ENCODE measurements at places on chromosomes 2 and 18.

DNA sequence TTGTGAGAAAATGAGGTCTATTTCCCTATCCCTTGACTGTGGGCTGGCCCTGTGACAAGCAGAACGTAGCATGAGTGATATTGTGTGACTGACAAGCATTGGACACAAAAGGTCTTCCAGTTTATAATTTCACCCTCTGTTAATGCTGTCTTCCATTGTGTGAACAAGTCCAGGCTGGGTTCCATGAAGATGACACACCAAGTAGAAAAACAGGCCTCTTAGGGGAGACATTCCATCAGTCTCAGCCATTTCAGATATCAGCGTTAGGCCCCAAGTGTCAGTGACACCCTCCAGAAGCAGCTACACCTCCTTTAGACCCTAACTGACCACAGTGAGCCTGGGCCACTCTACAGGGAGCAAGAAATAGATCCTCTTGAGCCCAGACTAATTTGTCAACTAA lies 511.3 kb downstream of the FBXO15 start:
- DNase-seq: no peak

DNA sequence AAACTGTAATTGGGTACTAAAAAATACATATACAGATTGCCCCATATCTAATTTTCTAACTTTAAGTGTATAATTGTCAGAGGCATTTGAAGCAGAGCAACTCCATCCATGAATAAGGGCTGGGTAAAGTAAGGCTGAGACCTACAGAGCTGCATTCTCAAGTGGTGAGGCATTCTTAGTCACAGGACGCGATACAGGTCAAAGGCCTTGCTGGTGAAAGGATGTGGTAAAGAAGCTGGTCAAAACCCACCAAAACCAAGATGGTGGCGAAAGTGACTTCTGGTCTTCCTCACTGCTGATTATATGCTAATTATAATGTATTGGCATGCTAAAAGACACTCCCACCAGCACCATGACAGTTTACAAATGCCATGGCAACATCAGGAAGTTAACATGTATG lies 50.0 kb downstream of the SLC8A1 start:
- no peak for DNase-seq

- no peak for DNase-seq
Observed at GRCh38 chr18:58087928-58088690, 44.1 kb downstream of the NEDD4L start.

- no peak for DNase-seq
Observed at GRCh38 chr2:14148216-14148615, 484.3 kb upstream of the LRATD1 start.

DNA sequence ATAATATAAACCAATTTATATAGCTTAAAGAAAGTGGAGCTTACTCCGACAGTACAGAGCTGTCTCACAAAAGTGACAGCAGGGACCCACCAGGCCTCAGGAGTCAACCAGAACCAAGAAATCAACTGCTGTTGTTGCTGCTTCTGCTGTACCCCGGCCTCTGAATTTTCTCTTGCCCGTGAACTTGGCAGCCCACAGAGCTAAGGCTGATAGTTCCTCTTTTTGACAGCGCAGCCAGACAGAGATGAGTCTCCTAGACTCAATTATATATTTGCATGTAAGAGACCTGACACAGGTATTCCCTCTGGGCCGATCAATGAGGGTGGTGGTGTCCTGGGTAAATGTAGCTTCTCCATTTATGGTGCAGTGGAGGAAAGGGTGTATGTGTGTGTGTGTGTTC lies 109.4 kb downstream of the KCTD1 start:
- DNase-seq: no peak

GRCh38 chr2:218065239-218066006 lies 3.6 kb upstream of the RUFY4 start:
- no peak for DNase-seq

GRCh38 chr2:12824778-12825379 lies 108.1 kb downstream of the TRIB2 start:
- no peak for DNase-seq

DNA sequence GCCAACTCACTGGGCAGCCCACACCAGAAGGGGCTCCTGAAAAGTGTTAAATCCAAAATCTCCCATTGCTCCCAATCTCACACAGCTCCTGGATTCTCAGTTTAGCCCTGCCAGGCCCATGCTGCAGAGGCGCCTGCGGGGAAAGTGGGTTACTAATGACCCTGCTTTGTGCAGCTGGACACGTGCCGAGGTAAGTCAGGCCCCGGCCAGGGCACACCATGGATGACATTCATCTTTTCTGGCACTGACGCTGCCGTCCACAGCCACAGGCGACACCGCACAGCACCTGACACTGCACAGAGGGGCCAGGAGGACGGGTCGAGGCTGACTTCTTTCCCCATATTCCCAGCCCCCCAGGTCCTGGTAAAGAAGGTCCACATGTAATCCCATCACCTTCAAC lies 193.5 kb downstream of the EIPR1 start:
- no peak for DNase-seq

DNA sequence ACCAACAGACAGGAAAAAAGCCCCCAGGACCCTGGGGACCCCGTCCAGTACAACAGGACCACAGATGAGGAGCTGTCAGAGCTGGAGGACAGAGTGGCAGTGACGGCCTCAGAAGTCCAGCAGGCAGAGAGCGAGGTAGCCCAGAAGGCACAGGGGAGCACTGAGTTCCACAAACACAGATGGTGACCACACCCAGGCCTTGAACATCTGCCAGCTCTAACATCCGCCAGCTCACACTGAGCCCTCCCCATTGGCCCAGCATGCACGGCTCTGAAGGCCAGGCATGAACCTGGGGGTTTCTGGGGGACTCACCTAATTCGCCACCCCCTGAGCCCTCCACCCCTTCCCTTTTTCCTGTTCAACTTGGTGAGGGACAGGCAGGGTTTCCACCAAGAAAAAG lies 25.6 kb upstream of the PRLH start:
- no peak for DNase-seq

DNA sequence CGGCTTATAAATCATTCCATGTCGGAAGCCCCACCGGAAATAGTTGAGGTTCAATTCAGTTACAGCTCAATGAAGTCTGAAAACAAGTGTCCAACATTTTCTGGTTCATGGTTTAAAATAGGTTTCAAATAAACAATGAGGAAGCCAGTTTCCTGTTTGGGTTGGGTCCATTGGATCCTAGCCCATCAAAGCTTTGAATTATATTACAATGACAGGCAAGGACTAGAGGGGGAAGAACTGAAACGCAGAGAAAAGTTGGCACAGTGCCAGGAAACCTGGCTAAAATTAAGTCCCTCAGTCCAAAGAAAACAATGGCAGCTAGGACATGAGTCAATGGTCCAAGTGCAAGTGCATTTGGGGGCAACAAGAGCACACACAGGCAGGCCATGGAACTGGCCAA lies 32.0 kb downstream of the SLC14A1 start:
- DNase-seq: peak; percentile 35
